ENCODE measurements at places on chromosomes 4 and X.

GRCh38 chr4:108172231-108172752 lies 3.6 kb upstream of the LEF1 start:
- no peak for DNase-seq

GRCh38 chr4:6621556-6621927 lies 18.9 kb upstream of the MRFAP1 start:
- no peak for DNase-seq

- no peak for DNase-seq
Observed at GRCh38 chr4:79603681-79604080, 195.7 kb upstream of the GK2 start.

DNA sequence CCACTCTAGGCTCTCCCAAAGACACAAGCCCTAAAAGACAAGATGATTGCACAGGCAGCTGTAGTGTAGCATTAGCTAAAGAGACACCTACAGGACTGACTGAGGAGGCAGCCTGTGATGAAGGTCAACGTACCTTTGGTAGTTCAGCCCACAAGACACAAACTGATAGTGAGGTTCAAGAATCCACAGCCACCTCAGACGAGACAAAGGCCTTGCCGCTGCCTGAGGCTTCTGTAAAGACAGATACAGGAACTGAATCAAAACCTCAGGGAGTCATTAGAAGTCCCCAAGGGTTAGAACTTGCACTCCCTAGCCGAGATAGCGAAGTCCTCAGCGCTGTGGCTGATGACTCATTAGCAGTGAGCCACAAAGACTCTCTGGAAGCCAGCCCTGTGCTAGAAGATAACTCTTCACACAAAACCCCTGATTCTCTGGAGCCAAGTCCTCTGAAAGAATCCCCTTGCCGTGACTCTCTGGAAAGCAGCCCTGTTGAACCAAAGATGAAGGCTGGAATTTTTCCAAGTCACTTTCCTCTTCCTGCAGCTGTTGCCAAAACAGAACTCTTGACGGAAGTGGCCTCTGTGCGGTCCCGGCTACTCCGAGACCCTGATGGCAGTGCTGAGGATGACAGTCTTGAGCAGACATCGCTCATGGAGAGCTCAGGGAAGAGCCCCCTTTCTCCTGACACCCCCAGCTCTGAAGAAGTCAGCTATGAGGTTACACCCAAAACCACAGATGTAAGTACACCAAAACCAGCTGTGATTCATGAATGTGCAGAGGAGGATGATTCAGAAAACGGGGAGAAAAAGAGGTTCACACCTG lies 306.3 kb downstream of the ANK2 start:
- DNase-seq = no peak

DNA sequence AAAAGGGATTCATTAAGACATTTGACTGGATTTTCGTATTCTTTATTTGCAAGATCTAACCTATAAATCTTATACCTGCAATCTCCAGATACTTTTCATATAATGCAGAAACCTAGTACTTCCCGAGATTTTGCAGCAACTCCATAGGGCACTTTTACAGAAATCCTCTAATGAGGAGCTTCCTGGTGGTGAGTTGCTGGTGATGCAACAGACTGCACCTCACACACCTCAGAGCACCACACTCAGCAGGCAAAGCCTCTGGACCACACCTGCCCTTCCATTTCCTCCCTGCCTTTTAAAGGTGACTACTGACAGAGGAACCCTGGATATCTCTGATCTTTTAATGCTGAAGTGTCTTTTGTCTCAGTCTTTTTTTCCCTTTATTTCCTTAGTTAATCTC lies 289.4 kb downstream of the TRAM1L1 start:
- no peak for DNase-seq

DNA sequence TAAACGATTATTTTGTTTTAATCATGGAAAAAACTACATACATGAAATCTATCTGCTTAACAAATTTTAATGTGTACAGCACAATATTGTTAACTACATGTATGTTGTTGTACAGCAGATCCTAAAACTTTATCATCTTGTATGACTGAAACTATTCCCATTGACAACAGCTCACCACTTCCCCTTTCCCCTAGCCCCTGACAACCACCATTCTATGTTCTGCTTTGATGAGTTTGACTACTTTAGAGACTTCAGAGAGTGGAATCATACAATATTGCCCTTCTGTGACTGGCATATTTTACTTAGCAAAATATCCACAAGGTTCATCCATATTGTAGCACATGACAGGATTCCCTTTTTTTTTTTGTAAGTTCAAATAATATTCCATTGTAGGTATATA lies 185.9 kb downstream of the CFAP299 start:
- no peak for DNase-seq

DNA sequence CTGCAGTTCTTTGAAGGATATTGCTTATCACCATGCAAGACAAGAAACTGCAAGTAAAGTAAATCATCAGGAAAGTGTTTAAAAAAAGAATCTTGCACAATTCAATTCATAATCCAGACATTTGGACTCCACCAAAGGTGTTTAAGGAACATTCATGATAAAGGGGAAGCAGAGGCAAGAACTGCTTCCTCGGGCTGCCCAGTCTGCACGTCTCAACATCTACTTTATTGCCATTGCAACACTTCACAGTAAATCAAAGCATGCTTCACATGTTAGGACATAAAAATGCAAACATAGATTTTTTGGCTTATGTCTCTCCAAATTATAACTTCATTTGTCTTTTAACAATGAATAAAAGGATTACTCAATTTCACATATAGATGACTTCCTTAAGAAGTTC lies 42.5 kb downstream of the MID1 start:
- DNase-seq = no peak

GRCh38 chrX:51866210-51866609 lies 27.2 kb upstream of the MAGED1 start:
- DNase-seq = no peak

GRCh38 chr4:38411981-38412536 lies 251.9 kb upstream of the KLF3 start:
- no peak for DNase-seq

GRCh38 chr4:171714791-171715454 lies 98.3 kb upstream of the GALNTL6 start:
- DNase-seq = no peak

DNA sequence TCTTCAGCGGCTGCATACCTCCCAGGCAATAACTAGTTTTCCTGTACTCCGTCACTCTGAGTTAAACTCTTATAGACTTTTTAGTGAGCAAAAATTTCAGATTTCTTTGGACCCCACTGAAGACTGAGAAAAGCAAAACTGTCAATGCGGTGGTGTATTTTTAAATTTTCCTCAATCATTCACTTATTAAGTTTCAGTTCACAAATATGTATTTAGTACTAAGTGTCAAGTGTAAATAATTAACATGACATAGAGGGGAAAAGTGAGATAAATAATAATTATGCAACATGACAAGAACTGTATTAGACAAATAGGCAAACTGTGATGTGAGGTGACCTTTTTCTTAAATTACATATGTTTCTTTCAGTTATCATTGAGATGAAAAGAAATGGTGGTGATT lies 124.4 kb downstream of the NAF1 start:
- DNase-seq = no peak

DNA sequence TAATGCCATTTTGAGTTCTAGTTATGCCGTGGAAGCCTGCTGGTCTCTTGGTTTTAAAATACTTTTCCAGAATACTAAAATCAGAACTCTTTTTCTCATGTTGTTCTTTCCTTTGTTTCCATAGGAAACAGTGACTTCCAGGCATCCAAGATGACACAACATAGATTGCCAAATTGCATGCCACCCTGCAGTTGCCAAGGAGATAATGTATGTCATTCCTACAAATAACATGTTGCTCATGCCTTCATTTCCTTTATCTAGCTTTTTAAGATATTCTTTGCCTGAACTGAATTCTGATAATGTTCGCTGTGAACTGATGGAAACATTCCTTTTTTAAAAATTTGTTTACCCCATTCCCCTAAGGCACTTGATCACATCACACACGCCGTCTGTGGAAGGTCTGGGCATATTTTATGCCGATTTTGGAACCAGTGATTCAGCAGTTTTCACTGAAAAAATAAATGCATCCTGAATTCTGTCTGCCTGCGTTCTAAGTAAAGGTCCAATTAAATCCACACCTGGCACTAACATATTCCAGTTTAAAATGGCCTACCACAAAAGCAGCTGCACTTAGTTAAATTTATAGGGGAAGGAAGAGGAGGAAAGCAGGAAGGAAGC lies 38.0 kb upstream of the COX7B2 start:
- DNase-seq = no peak

GRCh38 chr4:177283167-177283566 lies 26.5 kb upstream of the NEIL3 start:
- no peak for DNase-seq

GRCh38 chr4:48777739-48778138 lies 2.3 kb downstream of the FRYL start:
- DNase-seq = peak; percentile 41

DNA sequence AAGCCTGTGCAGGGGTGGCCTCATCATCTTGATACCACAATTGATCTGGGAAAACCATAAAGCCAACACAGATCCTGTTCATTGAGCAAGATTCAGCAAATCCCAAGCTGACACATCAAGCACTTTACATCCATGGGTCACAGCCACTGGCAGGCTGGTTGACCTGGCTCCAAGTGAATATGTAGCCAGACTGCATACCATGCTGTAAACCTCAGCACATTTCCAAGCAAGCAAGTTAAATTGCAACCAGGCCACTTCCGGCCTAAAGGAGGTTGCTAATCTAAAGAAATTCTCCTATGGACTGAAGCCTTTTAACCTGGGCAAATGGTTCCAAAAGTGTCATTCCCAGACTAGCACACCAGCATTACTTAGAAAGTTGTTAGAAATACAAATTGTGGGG lies 54.4 kb upstream of the USP26 start:
- no peak for DNase-seq

DNA sequence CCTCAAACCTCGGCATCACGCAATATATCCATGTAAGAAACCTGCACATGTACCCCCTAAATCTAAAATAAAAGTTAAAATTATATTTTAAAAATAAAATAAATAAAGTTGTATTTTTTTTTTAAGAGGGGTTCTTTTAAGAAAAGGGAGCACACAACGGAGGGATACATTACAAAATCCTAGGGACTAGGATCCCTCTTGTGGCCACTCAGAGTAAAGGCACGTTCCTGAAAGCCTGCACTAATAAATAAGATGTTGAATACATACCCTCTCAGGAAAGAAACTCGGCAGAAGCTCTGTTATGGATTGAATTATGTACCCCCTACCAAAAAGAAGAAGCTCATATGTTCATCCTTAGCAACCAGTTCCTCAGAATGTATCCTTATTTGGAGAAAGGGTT lies 50.9 kb upstream of the PRDX4 start:
- DNase-seq = peak; percentile 16

GRCh38 chrX:21394792-21395191 lies 20.6 kb downstream of the CNKSR2 start:
- DNase-seq = no peak

GRCh38 chr4:3744232-3744631 lies 22.0 kb upstream of the ADRA2C start:
- DNase-seq = no peak

DNA sequence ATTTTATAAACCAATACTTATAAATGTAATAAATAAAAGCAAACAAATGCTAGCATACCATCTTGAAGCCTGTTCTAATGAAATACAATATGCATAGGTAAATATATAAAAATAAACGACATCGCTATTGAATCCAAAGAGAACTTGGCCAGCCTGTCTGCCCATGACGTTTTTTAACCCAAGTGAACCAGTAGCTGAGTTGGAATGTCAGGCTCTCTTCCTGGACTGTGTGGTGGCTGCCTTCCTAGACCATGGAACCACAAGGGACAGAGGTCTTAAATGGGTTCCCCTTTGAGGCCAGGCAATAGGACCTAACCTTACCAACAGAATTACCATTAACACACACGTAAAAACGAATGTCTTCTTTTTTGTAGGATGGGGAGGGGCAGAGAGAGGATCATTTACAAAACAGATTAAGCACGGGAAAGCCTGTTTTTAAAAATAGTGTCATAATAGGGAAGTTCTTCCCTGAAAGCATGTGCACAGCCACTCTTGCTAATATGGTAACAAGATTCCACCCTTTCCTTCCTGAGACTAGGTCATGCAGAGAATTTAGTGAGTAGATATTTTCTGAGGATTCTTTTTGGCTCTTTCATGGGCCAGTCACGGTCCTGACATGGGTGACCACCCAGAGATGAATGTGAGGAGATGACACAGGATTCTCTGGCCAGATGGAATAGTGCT lies 69.4 kb upstream of the ACSL1 start:
- DNase-seq = no peak

DNA sequence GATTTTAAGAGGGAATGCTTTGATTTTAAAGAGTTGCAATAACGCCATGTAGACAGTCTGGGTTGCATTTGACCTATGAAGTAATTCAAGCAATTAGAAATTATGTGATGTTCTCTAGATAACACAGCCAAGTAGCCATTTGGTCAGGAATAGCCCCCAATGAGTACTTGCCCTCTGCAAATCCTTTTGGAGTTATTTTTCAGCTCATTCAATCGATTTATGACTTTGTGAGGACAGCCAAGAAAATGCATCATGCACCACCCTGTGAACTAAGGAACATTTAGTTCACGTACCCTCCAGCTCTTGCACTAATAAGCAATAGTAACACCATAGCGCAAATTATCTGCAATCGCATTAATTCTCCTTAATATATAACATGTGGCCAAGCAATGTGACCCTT lies 552.6 kb upstream of the INTU start:
- no peak for DNase-seq

GRCh38 chrX:6694221-6694620 lies 159.3 kb upstream of the VCX3A start:
- peak; percentile 9 for DNase-seq

GRCh38 chrX:104370089-104370488 lies 115.4 kb upstream of the ESX1 start:
- DNase-seq = no peak

DNA sequence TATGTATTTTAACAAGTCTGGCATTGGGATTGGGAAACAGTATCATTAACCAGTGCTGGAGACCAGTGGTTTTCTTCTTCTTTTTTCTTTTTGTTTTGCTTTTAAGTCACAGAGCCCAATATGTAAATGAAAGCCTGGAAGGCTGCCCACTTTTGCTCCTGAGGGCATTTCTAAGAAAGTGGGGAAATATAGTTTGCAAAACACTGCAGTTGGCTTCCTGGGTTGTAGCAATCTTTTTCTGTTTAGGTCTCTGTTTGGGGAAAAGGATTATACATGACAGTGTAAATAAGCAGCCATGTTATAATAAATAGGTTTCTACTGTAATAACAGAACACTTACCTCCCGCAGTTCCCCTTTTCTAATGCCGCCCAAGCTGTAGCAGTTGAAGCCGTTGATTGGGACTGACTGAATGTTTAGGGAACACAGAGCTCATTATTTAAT lies 105.5 kb downstream of the TMEM164 start:
- DNase-seq = peak; percentile 47

DNA sequence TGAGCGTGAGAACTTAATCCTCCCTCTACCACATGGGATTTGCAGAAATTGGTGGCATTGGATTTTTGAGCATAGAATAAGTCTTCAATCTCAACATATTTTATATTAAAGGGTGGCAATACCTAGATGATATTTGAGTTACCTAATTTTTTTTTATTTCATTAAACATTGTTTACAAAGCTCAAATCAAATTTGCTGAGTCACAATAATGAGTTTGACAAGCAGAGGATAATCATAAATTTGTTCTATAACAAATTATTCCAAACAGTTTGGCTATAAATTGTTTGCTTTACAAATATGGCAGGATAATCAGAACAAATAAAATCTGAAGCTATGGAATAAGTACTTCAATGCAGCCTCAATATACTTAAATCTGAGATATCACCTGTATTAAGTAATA lies 22.7 kb downstream of the EMCN start:
- no peak for DNase-seq
